Lower leg skin (tissue), 4 donors: ENCODE measurements at places on chromosomes 12 and 14.

- no peak for DNase-seq
Measured at GRCh38 chr12:84113666-84114065, 798.9 kb downstream of the SLC6A15 start.

DNA sequence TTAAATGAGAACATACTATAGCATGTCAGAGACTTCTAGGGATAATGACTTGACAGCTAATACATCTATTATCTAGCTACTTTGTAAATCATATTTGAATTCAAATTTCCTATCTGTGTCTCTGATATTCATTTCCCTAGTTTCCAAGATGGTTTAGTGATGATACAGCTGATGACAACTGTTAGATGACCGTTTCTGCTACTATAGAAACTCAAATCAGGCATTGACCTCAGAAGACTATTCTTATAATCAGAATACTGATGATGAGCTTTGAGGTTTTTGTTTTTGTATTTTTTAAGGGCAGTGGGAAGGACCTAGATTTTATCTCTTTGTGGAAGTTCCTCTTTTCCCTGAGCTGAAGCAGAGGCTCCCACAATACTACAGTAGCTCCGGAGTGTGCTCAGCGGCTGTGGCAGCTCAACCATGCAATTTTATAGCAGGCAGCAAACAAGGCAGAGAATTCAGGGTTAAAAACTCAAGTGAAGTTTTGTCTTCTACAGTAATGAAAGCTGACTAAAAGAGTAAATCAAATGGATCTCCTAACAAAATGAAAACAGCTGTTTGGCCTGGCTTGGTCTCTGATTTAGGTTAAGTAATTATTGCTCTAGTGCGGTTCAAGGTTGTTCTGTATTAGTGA lies 145.1 kb downstream of the SLC25A21 start:
- no peak for DNase-seq

GRCh38 chr12:51825216-51825615 lies 23.3 kb downstream of the FIGNL2 start:
- DNase-seq = no peak

GRCh38 chr12:19273482-19274330 lies 144.2 kb downstream of the PLEKHA5 start:
- DNase-seq = peak; percentile 59

- no peak for DNase-seq
Measured at GRCh38 chr14:96799489-96800054, 2.4 kb downstream of the VRK1 start.

- DNase-seq = no peak
Measured at GRCh38 chr14:50319293-50319692, 7.2 kb downstream of the DMAC2L start.

DNA sequence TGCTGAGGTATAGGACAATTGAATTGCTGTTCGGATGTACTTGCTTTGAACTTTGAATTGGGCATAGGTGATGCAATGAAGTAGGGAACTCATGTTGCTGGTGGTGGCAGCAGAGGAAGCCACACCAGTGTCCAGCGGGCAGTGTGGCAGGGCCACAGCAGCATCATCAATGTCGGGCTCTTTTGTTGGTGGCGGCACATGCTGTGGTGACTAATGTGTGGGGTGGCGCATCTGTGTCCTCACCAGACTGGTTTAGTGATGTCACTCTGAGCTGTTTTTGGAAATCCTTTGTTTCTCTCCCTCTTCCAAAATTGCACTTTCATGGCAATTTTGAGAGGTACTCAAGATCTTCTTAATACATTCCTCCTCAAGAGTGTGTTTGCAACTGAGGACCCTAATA lies 187.6 kb downstream of the ETNK1 start:
- no peak for DNase-seq

DNA sequence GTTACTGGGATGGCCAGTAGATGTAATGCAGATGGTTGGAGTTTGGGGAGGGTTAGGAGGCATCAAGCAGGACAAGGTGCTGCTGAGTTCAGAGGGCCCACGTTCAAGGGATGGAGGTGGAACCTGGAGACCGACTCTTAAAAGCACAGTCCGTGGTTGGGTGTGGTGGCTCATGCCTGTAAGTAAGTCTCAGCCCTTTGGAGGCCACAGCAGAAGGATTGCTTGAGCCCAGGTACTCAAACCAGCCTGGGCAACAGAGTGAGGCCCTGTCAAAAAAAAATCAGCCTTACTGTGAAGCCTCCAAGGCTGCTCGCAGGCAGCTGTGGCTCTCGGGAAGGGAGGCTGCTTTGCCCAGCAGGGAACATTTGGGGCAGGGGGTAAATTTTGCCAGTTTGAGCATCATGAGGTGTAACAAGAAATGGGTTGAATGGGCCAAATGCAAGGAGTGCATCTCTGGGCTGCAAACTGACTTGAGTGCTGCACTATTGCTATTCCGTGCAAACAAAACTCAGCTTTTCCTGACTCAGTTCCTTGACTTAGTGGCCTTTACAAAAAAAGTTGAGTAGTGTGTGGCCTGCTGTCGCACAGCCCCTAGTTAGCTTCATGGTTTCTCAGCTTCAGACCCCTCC lies 55.0 kb downstream of the ANAPC7 start:
- DNase-seq = no peak

- DNase-seq = no peak
Measured at GRCh38 chr14:95440496-95440895, 76.0 kb downstream of the SYNE3 start.

DNA sequence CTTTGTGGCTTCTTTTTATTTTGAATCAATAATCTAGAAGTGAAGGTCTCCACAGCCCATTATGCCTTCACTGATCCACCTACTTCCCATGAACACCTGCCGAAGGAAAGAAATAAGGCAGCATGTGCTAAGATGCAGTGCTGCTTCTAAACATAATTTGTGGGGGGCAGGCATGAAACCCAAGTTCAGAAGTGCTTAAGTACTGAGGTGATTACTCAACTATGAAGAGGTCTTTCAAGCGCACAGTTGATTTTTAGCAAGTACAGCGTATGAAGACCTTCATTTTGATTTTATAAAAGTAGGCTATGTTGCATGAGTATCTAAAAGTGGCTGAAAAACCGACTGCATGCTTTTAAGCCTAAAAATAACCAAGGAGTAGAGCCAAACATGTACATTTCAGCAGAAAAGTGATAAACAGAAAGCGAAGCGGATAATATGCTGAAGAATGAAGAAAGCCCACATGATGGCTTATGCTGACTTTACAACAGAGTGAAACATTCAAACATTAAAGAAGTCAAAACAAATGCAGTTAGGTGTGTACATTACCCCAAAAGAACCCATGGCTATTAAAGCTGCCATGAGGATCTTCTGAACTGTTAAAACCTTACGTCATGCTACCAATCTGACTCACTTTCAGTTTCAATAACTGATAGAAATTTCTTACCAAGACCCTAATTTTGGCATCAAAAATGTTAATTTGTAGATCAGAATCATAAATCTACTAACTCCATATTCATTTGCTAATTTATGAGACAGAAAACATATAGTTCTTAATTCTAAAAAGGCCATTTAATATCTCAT lies 29.3 kb downstream of the KICS2 start:
- no peak for DNase-seq

DNA sequence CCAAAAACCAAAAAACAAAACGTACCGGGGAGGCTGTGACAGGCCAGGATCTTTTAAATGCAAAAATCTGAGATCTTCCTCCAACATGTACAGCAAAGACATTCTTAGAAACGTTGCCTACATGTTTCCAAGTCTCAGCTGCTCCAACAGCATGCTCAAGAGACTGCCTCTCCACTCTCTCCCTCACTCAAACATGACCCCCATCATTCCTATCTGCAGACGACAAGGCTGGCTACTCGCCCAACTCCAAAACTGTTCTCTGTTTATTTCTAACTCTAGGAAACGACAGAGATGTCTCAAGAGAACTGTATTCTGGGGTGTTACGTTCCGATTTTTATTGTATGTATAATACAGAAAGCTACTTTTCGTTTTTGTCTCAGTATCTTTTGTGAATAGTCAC lies 57.5 kb upstream of the TMCC3 start:
- DNase-seq = no peak

DNA sequence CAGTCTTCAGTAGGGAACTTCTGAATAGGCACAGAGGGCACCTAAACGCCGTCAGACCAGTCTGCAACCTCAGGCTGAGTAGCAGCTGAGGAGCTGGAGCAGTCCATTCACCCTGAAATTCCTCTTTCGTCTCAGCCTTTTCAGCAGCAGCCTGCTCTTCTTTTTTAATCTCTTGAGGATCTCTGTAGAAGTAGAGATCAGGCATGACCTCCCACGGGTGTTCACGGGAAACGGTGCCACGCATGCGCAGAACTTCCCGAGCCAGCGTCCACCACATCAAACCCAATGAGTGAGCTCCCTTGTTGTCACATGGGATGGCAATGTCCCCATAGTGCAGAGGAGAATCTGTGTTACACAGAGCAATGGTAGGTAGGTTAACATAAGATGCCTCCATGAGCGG lies 11.1 kb upstream of the MARK3 start:
- DNase-seq = no peak

DNA sequence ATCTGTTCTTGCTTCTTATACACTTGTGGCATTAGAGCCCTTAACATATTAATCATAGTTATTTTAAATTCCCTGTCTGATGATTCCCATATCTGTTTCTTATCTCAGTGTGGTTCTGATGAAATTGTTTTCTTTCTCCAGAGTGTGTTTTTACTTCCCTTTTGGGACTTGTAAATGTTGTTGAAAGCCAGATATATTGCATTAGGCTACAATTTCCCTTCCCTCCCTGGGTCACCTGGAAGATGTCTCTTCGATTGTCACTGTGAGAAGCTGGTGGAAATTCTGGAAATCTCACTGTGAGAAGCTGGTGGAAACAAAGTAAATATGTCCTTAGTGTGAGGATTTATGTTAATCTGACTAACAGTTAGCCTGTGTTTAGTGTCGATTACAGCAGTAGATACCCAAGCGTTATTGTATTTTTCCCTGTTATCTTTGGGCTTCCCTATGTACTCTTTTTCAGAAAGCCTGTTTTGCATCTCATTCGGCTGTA lies 717.3 kb downstream of the TRHDE start:
- no peak for DNase-seq

DNA sequence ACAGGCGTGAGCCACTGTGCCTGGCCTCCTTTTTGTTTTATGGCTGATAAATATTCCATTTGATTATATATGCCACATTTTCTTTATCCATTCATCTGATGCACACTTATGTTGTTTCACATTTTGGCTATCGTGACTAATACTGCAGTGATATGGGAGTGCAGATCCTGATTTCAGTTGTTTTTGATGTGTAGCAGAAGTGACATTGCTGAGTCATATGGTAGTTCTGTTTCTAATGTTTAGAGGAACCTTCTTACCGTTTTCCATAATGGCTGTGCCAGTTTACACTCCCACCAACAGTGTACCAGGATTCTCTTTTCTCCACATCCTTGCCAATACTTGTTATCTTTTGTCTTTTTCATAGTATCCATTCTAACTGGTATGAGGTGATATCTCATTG lies 235.9 kb downstream of the ERC1 start:
- DNase-seq = no peak

DNA sequence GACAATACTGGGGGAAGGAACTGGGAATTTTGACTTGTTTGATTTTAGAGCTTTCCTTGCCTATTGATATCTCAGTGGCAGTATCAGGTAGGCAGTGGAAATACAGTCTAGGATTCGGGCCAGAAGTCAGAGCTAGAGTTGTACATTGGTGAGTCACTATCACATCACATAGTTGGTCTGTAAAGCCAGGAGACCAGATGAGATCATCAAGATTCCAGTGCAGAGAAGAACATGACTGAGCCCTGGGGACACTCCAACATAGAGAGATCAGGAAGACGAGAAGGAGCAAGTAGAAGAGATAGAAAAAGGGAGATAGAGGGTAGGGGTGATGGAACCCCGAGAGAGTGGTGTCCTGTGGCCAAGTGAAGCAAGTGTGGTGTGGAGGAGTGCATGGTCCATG lies 46.6 kb upstream of the NR1H4 start:
- no peak for DNase-seq

DNA sequence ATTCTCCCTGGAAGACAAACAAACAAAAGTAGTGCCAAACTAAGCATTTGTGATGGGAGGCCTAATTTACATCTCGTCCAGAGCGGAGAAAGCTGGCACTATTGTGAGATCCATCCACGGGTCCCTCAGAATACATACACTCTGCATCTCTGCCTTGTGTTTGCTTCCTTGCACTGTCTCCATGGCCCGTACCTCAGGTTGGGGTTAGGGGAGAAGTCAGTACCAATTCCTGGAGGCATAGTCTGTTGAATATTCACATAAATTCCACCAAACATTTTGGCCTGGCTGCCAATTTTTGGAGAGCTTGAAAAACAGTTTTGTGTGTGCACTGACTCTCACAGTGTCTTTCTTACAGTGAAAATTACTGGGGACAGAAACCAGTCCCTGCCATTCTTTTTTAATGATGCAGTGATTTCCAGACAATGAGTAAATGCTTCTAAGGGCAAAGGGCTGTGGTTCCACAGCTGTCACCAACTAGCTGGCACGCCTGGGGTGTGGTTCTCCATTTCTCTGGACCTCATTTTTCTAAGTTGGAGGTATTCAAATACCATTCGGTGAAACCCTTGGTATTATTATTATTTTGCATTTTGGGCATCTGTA lies 119.7 kb upstream of the HIF1A start:
- no peak for DNase-seq

- DNase-seq = no peak
Measured at GRCh38 chr14:77180726-77181602, 634 bp upstream of the TMEM63C start.

GRCh38 chr12:71671816-71672215 lies 7.7 kb downstream of the THAP2 start:
- DNase-seq = no peak

- no peak for DNase-seq
Measured at GRCh38 chr12:53524476-53524875, 17.2 kb upstream of the NPFF start.

- no peak for DNase-seq
Measured at GRCh38 chr14:56650979-56651378, 71.4 kb downstream of the TMEM260 start.

GRCh38 chr14:68714991-68715924 lies 77.6 kb downstream of the ZFP36L1 start:
- peak; percentile 21 for DNase-seq

DNA sequence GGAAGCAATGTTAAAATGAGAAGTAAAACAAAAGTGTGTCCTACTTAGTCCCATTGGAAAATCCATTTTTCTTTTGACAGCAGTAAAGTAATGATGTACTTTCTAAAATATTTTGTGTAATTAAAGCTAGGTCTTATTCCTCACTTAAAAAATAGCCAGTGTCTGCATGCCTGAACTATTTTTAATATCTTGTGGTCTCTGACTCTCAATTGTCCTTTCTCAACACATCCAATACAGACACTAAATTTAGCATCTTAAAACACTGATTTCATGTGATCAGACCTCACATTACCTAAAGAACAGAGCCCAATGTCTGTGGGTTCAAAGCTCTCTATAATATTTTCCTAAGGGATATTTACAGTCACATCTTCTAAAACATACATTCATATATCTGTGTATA lies 108.0 kb downstream of the DERA start:
- DNase-seq = no peak

- DNase-seq = no peak
Measured at GRCh38 chr12:132306885-132307191, 22.6 kb downstream of the GALNT9 start.
